Left lung (tissue), 14 donors: ENCODE measurements at places on chromosomes 5 and 9. TPM values are rescaled to one million over a fixed set of nuclear protein-coding genes. Genes with fewer than 3 reads are reported as not detected.
A peak's percentile ranks its signal among the peaks of the same experiment; 100 is the strongest.

DNA sequence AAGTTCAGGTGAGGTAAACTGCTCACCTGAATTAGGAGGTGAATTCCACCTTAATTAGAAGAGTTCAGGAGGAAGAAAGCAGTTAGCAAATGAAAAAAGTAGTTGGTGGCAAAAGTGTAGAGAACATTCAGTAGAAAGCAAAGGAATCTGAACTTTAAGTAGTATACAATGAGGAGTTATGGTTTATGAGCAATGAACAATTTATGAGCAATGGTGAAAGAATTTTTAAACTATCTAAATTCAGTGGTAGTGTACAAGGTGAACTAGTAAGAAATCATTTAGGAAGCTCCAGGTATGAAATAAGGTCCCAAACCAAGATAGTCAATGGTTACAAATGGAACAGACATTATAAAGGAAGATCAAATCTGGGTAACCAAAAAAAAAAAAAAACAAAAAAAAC lies 3.1 kb downstream of the CETN3 start:
- no peak for DNase-seq

The SLC45A2 gene
- polyA plus RNA-seq = 0.12 TPM

DNA sequence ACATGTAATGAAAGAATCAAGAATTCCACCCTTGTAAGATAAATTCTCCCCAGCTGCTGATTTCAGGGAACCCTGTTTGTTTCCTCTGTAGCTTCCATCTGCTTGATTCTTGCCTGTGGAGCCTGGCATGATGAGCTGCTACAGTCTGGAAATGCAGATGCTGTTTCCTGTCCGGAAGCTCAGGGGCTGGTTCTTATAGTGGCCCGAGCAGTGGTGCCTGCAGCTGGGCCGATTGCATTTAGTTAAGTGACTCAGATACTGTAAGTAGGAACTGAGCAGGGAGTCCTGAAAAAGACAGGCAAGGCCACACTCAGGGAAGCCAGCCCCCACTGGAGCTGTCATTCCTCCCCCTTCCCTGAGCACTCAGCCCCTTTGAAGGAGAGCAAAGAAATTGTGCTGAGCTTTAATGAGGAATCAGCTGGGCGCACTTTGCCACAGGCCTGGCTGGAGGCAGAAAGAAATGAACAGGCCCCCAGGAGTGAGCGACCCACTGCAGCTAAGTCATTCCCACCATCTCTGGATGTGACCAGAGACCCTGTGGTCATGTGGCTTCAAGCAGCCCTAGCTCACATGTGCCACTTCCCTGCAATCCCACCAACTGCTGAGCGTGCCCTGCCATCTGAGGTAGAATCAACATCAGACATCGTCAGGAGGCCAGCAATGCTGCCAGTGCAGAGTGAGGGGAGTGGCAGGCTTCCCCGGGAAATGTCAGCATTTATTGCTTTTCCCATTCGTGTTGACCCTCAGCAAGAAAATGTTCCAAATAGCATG lies 206.0 kb upstream of the WWC1 start:
- DNase-seq = no peak

- no peak for DNase-seq
These were observed 63.7 kb downstream of the LURAP1L start for GRCh38 chr9:12838546-12838945.

DNA sequence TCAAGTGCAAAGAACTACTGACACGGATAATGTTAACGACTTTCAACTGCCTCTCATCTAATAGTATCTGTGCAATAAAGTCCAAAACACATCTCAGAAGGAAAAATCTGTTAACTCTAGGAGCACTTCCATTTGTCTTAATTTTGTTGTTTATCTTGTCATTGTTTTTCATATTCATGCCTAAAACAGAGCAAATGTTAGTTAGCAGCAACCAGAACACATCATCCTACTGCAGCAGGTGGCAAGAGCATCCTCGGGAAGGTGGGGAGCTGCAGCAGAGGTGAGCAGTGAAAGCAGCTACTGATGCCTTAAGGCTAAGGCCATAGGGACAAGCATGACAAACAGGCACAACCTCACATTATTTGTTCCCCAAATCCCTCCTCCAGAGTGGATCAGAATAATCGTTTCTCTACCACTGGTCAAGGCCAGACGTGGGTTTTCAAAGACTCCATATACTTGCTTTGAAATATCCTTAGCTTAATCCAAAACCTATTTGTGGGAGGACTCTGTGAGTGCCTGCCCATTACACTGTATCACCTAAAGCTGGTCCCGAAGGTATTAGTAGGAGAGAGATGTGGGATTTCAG lies 1.0 kb downstream of the HMGCS1 start:
- DNase-seq = no peak

DNA sequence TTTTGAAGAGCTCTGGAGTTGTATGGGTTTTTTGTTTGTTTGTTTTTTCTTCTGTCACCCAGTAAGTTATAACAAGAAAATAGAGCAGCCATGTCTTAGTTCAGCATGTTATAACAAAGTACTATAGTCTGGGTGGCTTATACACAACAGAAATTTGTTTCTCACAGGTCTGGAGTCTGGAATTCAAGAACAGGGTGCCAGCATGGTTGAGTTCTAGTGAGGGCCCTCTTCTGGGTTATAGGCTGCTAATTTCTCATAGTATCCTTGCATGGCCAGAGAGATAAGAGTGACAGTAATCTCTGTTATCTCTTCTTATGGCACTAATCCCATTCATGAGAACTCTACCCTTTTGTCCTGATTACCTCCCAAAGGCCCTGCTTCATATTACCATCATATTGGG lies 114.7 kb downstream of the GIN1 start:
- no peak for DNase-seq

DNA sequence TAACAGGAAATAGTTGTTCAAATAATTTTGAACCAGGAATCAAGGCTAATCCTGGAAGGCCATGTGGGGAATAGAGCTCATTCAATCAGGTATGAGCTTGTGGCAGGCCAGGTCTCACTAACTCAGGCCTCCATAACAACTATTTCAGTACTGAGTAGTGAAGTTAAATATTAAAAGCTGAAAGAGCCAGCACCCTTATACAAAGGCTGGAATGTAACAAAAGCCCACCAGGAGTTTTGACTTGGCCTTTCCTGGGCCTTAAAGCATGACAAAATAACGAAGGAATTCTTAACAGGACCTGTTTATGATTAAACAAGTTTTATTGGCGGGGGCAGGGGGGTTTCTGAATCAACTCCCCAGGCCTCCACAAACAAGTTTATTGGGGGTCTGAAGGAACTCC lies 1146.7 kb downstream of the CDH9 start:
- peak; percentile 1 for DNase-seq

GRCh38 chr9:136244969-136245218 lies 718 bp downstream of the QSOX2 start:
- DNase-seq = no peak

The PRRX2 gene
- 0.61 TPM for polyA plus RNA-seq

The WASHC1 gene
- 23.1 TPM for polyA plus RNA-seq

GRCh38 chr9:93024986-93025630 lies 33.4 kb upstream of the SUSD3 start:
- no peak for DNase-seq

DNA sequence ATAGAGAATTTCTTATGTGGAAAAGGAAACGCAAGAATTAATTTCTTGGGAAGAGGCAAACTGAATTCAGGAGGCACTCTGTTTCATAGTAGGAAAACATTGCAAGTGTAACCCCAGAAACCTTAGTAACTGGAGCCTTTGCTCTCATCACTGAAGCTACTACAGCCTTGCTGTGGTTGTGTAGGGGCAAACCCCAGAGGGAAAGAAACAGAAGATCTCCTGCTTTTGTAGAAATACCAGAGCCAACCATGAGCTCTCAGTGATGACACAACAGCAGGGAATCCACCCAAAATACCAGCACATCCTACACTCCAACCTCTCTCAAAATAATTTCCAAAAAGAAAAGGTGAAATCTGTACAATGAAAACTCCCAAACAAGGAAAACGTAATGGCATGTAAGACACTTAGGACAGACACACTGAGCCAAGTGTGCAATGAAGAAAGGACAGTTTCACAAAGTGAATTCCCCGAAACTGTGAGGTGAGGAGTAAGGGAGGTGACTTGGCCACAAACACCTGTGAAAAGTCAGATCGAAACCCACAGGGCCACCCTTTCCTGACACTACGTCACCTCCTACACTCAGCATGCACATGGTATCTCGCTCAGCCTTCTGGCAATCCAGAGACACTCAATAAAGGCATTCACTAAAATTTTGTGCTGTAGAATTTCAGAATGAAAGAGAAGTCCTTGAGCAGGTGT lies 8.5 kb upstream of the ACSL6 start:
- no peak for DNase-seq

The NUP188 gene
- 67.6 TPM for polyA plus RNA-seq

DNA sequence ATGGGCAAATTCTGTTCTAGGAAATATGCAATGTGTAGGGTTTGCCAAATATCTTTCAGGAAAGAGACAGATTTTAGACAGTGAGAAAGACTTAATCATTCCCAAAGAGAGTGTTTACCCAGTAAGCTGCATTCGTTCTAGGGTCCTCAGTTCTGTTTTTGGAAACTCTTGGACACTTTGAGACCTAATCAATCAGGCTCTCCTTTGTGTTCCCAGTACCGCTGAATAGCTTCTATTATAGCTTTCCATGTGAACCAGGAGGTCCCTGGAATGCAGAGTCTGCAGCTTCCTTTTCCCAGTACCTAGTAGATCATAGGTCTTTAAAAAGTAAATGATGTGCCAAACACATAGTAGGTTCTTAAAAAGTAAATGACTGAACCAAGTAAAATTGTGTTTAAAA lies 11.4 kb upstream of the SPINK1 start:
- no peak for DNase-seq

GRCh38 chr9:113258282-113258681 lies 17.1 kb downstream of the CDC26 start:
- DNase-seq = no peak

- DNase-seq = no peak
These were observed 129.4 kb upstream of the GPR151 start for GRCh38 chr5:146645342-146645741.

DNA sequence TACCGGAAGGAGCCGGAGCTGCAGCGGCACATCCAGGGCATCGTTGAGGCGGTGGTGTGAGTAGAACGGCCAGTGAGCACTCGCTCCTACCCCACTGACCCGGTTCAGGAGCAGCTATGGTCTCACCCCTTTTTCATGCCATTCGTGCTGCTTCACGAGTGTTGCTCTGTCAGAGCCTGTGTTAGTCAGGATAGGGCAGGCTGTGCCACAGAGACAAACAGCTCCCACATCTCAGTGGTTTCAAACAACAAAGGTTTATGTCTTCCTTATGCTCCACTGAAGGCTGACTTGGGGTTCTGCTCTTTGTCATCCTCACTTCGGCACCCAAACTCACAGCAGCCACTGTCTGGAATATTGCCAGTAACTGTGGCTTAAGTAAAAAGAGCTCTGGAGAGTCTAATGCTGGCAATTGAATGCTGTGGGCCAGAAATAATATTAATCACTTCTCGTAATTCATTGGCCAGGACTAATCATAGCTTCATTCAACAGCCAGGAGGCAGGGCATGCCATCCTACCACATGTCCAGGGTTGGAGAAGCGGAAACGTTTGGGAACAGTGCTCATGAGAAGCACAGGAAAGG lies 28.4 kb downstream of the ARHGEF37 start:
- DNase-seq = no peak

The IRX2 gene
- polyA plus RNA-seq = 53.1 TPM

DNA sequence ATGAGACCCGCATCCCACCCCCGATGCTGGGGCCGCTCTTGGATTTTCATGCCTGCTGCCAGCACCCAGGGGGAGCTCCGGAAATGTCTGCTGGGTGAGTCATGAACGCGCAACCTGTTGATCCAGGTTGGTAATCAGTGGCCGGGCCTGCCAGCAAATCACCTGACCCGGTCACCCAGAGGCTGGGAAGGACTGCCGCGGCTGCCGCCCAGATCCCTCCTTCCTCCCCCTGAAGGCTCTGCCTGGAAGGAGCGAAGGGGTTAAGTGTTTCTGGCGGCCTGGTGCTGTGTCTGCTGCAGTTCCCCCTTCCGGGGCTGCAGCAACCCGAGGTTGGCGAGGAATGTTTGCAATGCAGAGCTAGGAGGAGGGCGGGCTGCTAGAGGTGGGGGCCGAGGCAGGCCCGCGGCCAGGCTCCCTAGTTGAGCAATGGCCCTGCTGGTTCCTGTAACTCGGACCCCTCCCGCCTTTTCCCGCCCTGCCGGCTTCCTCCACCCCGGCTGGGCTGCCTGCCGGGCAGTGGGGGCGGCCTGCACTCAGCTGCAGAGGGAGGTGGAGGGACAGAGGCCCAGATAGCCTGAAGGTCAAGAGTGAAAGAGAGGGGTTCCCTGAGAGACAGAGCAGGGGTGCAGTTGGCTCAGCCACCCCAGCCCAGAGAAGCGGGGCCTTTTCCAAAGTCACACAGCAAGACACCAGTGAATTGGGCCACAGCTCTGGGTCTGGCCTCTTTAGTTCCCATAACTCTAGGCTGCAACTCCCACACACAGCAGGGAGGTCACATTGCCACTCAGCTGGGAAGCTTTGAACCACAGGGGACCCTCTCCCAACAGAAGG lies 156.3 kb upstream of the IER5L start:
- DNase-seq = peak; percentile 97

GRCh38 chr9:806285-807156 lies 35.0 kb upstream of the DMRT1 start:
- DNase-seq = peak; percentile 18

DNA sequence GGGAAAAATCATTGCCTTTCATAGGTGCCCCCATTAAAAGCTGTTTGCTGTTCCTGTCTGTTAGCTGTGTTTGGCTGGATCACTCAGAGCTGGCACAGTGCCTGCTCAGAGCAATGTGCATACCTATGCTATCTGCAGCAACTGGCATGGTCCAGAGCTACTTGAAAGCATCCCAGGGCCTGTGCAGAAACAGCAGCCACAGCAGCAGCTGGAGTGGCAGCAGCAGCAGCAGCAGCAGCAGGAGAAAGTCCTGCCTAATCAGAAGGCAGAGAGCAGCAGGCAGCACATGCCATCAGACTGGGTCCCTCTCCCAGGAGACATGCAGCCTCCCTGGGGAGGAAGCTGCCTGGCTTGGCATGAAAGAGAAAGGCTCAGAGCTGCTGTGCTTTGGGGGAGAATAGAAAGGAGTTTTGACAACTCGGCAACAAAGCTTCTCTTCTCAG lies 243.8 kb upstream of the WWC1 start:
- no peak for DNase-seq

The NOXA1 gene
- polyA plus RNA-seq = 6.0 TPM

DNA sequence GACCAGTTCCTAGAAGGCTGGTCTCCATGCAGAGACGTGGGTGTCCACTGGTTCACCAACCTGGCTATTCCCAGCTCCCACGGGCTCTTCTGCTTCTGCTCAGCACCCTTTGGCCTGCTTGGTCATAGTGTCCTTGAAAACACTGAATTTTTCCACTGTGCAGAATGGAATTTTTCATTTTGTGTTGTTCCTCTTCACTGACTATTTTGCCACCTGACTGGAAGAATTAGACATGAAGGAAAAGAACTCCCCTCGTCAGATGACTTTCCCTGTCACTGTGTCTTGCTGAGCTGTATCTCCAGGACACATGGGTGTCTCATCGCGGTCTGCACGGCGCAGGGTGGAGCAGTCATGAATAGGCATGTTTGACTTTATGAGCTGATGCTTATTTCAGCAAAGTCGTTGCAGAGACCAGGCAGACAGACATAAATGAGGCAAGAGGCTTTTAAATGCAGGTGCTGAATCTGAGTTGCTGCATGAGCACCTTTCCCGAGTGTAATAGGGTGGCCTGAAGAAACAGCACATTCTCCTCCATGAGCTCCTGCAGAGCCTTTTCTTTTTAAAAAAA lies 50.2 kb upstream of the SEMA4D start:
- DNase-seq = no peak

The CD274 gene
- polyA plus RNA-seq = 1.0 TPM

The PCDHB3 gene
- 2.2 TPM for polyA plus RNA-seq
